ENCODE measurements at places on chromosomes 4 and X. TPM values are rescaled to one million over a fixed set of nuclear protein-coding genes. Genes with fewer than 3 reads are reported as not detected.
A peak's percentile ranks its signal among the peaks of the same experiment; 100 is the strongest.

DNA sequence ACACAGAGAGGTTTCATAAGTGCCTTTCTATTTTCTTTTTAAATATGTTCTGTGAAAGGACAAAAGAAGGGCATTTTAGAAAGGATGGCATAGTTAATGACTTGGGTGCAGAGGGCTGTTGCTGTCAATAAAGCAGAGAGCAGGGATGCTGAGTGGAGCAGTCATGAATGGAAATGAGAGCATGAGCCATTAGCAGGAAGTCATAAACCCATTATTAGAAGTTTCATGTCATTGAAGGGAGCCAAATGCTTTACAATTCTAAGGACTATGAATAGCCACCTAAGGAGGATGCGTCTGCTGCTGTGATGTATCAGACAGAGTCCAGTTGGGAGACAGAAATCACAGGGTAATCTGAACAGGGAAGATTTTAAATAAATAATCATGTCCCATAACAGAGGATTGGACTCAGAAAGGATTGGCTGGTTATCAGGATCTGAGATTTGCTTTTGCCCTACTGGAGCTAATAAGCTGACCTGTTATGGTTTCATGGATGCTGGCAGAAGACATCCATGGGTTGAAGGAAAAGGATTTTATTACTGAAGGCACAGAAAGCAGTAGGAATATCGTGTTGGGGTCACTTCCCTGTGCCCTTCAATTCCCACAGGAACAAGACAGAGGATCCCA, 47.5 kb upstream of the WDR19 start:
- no peak for DNase-seq

Gene DRP2
- 0.22 TPM for total RNA-seq

- DNase-seq, result no peak
Measured at GRCh38 chr4:12409507-12410190, 981.0 kb upstream of the HS3ST1 start.

DNA sequence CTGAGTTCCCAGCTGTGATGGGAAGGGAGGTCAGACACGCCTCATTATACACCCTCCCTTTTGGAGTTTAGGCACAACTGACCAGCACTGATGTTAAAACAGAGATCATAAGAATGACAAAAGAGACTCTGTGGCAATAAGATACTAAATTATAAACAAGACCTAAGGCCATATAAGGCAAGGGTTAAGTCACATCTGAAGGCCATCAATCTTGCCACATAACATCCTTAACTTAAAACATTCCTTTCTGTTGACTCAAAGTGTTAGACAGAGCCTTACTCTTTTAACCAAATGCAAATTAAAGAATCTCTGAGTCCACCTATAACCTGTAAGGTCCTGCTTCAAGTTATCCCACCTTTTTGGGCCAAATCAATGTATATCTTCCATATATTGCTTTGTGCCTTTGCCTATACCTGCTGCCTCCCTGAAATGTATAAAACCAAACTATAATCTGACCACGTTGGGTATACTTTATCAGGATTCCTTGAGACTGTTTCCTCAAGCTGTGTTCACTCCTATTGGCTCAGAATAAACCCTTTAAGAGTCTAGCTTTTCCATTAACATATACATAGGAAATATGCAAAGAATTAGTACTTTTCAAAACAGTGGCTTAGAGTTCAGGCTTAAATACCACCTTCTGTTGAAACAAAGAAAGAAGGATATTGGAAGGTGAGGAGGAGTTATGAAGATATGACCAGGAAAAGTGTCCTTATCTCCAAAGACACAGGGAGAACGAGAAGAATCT, 214.4 kb upstream of the PPP1R2C start:
- no peak for DNase-seq

Gene DMRTC1B
- not detected for total RNA-seq

Gene GUCY1B1
- 5.0 TPM for total RNA-seq

DNA sequence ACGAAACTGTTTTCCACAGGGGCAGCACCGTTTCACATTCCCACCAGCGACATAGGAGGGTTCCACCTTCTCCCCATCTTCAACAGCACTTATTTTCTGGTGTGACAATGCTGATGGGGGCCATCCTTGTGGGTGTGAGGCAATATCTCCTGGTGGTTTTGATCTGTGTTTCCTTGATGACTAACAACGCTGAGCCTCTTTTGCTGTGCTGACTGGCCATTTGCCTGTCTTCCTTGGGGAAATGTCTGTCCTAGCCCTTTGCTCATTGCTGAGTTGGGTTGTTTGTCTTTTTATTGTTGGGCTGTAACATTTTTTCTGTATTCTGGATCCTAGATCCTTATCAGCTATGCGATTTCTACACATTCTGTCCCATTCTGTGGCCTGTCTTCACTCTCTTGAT, 33.7 kb downstream of the ATP2B3 start:
- DNase-seq, result no peak

GRCh38 chr4:145388043-145388442, 93.6 kb upstream of the SMAD1 start:
- DNase-seq, result no peak

- no peak for DNase-seq
Measured at GRCh38 chrX:35289952-35290351, 347.4 kb downstream of the FAM47B start.

DNA sequence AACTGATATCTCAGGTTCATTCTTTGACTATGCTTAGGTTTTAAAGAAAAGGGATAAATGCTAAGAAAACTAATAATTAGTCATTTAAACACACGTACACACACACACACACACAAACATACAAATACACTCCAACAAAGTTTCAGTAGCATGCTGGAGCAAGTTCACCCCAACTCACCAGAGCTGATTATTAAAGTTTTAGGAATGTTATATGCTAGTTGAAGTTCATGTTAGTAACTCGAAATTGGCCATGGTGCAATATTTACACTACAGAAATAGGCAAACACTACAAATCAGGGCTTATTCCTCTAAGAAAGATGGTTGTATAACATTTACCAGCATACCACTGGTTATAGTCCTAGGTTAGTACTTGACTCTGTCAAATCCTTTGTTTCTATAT, 384.0 kb upstream of the DIPK2B start:
- no peak for DNase-seq

- no peak for DNase-seq
Measured at GRCh38 chrX:110806145-110806544, 10.5 kb upstream of the CHRDL1 start.

Gene SUPT20HL1
- total RNA-seq, result not detected

Gene C4orf50
- not detected for total RNA-seq

DNA sequence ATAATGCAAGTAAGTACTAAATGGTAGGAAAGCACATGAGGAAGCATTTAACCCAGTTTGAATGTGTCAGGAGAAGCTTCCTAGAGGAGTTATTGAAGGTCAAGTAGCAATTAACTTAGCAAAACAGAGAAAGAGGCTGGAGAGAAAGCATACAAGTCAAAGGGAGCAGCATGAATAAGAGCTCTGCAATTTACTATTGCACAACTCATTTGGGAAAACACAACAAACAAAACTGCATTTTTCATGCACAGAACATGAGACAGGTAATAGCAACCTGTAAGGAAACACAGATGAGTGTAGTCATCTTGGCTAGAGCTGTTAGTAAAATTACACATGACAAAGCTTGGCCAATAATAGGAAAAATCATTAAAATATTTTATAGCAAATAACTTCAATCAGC, 538.1 kb downstream of the PPP4R3C start:
- DNase-seq, result no peak

Gene MAGEA1
- not detected for total RNA-seq

DNA sequence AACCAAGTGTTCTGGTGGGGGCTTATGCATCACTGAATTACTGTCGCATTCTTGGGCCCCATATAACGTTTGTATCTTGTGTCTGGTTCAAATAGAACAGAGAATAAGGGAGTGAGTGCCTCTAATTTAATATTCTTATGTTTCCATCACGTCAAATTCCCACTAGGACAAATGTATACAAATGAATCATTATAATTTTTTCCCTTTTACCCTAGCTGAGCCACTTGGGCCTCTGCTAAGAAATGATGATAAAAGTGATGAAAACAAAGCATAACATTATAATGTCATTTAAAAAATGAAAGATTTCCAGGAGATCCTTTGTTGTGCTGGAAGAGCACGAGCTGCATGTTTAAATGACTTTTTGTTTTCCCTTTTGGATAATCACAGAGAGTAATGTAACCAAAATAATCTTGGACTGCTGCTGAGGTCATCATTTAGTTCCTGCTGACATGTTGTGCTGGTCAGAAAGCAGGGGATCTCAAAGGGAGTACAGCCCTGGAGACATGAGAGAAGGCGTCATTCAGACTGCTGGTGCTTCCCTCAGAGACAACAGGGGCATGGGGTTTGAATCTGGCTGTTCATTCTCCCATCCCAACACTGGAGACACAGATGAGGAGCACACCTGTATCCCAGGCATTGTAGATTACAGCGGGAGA, 105.1 kb upstream of the SCOC start:
- no peak for DNase-seq

- no peak for DNase-seq
Measured at GRCh38 chr4:168876106-168876505, 133.9 kb downstream of the CBR4 start.

- no peak for DNase-seq
Measured at GRCh38 chr4:70715097-70715496, 6.7 kb upstream of the RUFY3 start.

Gene SMIM31
- total RNA-seq, result not detected

DNA sequence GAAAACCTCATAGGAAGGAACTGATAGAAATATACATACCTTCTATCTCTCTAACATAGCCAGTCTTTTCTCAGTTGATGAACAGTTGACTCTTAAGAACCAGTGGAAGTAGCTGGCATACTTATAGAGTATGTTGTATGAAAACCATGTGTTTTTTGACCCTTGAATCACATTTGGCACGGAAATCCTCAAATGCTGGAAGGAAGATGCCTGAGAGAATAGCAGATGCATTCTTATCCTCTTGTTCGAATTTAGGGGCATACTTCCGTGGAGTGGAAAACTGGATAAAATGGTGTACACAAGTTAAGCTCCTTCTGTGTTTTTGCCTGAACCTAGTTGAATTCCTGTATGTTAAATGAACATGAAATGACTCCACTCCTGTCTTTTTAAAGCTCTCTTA, 145.5 kb downstream of the PCDH7 start:
- DNase-seq, result no peak

Gene CHST7
- total RNA-seq, result 8.3 TPM

- no peak for DNase-seq
Measured at GRCh38 chr4:117610706-117611308, 423.5 kb upstream of the NDST3 start.

Gene YY2
- total RNA-seq, result 2.2 TPM

Gene RAP1GDS1
- total RNA-seq, result 40.0 TPM

Gene PLAC1
- total RNA-seq, result not detected

Gene GAGE12J
- not detected for total RNA-seq

GRCh38 chrX:107429090-107429489, 20.4 kb upstream of the FRMPD3 start:
- peak; percentile 76 for DNase-seq

DNA sequence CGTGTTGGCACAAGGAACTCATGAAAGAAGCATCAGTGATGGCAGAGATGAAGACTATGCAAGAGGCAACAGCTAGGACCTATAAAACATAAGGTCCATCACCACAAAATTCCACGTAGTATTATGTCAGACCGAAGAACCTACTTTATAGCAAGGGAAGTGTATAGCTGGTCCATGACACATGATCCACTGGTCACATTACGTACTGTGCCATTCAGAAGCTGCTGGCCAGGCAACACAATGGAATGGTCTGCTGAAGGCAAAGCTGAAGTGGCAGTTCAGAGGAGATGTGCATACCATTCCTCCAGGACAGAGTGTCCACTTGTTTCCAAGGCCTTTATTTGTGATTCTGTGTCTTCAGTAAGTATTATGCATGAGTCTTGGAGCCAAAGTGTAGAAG, 215.5 kb upstream of the UGT8 start:
- no peak for DNase-seq

DNA sequence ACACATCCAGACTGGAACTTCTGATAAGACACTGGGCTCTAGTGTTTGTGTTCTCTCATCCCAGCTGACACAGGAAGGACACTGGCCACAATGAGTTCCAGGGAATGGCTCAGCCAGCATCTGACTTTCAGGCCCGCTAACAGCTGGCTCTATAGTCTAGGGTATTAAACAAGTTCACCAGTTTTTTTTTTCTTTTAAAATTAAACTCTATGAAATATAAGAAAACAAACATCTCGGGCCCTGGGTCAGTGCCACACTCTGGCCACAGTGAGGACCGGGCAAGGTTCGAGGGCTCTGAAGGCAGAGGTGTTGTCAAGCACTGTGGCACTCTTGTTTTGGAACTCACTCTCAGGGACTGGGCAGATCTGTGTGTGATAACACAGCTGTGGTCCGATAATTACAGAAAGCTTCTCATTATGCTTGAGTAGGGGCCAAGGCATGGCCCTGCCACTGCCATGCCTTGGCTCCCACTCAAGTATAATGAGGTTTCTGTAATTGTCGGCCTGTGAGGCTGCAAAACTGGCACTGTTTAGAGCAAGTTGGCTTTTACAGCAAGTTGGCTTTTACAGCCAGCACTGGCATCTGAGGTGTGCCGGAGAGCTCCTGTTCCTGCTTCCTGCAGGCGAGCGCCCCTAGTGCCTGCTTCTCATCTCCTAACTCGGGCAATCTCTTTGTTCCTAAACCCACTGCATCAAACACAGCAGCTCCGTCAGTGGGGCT, 62.8 kb downstream of the PPP1R2C start:
- DNase-seq, result no peak

DNA sequence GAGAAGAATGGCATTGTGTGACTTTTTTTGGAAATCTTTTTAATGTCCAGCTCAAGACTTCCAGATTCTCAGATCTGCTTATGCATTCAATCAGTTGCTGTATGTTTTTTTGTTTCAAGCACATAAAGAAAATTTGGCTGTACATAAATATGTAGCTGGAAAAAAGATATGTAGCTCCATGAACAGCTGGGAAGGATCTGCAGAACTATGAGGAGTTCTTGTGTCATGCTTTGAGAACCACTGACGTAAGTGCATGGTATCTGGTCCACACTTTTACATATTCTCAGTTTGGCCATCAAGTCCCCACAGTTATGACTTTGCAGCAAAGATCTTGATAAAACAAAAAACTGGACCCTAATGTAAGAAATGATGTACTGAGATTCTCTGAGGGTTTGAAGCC, 165.9 kb downstream of the KIT start:
- DNase-seq, result no peak

GRCh38 chrX:7146703-7147412, 654 bp upstream of the STS start:
- DNase-seq, result no peak

Gene PITX2
- total RNA-seq, result not detected

- DNase-seq, result no peak
Measured at GRCh38 chrX:94365736-94366135, 691.7 kb downstream of the FAM133A start.

DNA sequence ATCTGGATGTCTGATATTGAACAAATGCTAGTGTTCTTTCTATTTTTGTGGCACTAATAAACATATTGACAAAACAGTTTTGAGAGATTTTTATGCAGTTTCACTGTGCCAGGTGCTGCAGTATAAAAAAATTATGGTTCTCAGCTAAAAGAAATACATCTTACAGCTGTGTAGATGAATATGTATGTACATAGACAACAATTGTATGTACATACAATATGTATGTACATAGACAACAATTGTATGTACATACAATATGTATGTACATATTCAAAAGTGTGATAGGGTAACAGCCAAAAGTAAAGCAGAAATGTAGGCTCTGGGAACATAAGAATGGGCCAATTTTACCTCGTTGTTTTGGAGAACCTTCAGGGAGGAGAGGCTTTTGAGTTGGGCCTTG, 390.0 kb upstream of the RPS6KA3 start:
- DNase-seq, result no peak
